ENCODE measurements at places on chromosomes 5 and 9. TPM values are rescaled to one million over a fixed set of nuclear protein-coding genes. Genes with fewer than 3 reads are reported as not detected.

The ORM2 gene
- not detected for total RNA-seq

The CCL28 gene
- 6.1 TPM for total RNA-seq

The NHP2 gene
- total RNA-seq: 228 TPM

The GPR151 gene
- total RNA-seq: 4.9 TPM

Data from motor neuron (in vitro differentiated cells).